ENCODE measurements at places on chromosomes 6 and 20.

GRCh38 chr6:80133020-80133419 lies 26.5 kb downstream of the BCKDHB start:
- DNase-seq: peak; percentile 52

- DNase-seq: no peak
These were observed 435.4 kb upstream of the SOX4 start for GRCh38 chr6:21158149-21158548.

DNA sequence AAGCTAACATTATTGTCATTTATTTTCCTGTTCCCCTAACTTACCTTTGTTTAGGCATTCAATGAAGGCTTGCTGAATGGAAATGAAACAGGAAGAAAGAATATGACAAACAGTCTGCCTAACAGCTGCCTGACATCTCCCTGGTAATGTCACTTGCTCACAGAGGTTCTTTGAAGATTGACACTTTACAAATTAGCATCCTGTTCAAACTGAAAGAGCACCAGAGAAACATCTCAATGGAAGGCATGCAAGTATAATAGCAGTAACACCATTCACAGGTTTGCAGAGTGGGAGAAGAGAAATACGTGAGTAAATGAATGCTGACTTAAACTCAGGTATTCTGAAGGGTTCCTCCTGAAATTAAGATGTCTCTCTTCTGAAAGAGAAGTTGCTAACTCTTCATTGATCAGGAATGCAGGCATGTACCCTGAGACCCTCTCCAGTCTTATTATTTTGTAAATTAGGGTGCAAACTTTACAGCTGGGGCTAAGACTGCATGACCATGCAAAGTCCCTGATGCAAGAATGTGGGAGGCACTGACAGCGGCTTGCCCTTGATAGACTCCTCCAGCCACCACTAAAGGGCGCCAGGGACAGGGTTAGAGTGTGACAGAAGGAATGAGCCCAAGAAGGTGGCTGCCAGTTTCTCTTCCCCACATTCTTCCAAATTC lies 1.3 kb upstream of the SMLR1 start:
- DNase-seq: no peak

DNA sequence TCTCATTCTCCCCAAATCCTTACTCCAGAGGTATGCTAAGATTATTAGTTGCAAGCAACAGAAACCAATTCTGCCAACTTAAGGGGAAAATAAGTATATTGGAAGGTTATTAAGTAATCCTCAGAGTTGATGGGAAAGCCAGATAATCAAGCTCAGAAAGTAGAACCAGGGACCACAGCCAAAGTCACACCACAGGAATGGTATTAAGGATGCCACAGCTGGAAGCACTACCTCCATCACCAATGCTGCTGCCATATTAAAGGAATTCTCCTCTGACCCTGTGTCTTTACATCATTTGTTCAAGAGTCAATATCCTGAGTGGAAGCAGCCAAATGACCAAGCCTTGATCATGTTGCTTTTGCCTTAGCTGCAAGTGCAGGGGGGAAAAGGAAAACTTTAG lies 9.9 kb downstream of the PROCR start:
- no peak for DNase-seq

DNA sequence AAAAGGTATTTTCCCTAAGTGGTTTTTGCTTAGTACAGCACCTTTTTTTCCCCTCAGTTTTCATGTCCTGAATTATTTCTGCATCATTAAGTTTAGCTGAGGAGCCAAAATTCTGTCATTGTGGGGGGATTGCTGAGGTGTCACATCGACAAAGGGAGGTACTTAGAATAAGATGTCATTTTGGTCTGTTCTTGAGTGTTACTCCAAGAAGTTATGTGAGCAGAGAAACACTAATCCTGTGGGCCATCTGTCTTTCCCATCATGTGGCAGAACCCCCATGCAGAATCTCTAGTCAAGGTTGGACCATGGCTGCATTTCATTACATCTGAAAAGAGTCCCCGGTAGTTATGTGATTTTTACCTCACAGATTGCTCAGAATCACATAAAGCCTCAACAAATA lies 167.8 kb upstream of the CENPW start:
- DNase-seq: no peak

DNA sequence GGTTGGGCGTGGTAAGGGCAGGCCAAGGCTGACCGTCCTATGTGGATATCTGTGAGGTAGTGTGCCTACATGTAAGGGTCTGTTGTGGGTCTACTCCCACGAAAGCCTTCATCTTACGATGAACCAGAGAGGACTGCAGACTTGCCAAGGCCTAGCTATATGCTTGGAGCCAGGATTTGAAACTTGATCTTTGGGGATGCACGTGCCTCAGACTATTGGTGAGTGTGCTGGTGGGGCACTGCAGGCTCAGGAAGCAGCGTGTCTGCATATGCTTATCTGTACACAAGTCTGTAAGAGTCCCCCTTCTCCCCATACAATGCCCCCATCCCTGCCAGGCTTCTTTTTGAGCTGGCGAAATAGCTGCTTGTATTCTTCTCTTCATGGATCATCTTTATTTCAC lies 17.9 kb downstream of the PLCG1 start:
- no peak for DNase-seq

DNA sequence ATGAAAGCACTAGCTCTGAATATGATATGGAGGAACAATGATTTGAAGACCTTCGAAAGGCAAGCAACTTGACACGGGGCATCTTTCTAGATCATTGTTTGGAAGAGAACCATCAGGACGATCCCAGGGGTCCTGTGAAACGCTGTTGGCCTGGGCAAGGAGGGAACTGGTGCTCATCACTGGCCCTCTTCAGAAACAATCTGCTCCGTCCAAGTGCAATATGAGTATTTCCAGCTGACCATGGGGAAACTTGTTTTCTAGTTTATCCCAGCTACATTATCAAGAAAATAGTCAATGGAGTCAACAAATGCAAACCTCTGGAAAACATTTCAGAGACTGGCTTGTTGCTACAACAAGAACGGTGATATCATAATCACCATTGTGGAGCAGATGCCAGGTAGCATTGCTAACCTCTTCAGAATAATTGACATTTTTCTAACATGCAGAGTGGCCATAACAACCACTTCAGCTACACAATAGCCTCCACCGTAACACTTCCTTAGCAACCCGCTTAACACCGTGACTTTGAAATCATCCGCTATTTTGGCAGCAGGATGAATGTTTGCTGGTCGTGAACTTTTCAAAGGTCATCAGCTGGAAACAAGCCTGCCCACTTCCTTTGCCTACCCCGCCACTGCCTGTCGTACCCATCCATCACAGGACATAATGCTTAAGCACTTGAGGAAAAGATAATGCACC lies 112.0 kb upstream of the PDE10A start:
- DNase-seq: no peak

GRCh38 chr6:36443471-36444428 lies 950 bp downstream of the KCTD20 start:
- peak; percentile 10 for DNase-seq

- DNase-seq: no peak
These were observed 22.9 kb downstream of the HLA-DRA start for GRCh38 chr6:32462609-32463008.

GRCh38 chr20:3910853-3911252 lies 21.7 kb downstream of the PANK2 start:
- no peak for DNase-seq

DNA sequence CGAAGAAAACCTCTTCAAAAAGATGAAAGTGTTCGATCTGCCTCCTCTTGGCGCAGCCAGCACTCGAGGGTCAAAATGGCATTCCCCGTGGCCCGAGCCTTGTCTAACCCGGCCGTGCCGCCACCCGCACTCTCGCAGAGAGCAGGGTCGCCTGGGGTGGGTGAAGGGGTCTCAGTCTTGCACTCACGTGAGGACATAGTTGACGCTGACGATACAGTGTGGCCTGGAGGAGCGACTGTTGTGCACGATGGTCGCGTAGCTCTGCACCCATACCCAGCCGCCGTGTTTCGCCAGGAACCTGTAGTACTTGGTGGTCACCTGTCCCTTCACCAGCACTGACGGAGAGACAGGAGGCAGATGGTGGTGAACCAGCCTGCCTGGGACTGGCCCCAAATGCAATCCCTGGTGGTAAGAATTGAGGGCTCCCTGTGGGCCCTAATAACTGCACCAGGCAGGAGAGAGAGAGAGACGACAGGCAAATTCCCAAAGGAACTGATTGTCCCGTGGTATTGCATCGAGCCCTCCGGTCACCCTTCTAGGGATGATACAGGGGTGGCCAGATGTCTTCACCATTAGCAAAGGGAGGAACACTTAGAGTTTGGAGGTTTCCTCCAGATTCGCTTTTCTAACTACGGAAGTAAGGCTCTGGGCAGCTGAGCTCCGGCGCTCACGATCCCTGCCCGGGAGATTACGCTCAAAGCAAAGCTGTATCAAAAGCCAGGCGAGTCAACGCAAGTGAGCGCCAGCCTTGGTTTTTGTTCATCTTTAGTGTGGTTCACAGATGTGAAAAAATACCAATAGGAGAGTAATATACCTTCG lies 17.4 kb downstream of the SIM1 start:
- DNase-seq: no peak

DNA sequence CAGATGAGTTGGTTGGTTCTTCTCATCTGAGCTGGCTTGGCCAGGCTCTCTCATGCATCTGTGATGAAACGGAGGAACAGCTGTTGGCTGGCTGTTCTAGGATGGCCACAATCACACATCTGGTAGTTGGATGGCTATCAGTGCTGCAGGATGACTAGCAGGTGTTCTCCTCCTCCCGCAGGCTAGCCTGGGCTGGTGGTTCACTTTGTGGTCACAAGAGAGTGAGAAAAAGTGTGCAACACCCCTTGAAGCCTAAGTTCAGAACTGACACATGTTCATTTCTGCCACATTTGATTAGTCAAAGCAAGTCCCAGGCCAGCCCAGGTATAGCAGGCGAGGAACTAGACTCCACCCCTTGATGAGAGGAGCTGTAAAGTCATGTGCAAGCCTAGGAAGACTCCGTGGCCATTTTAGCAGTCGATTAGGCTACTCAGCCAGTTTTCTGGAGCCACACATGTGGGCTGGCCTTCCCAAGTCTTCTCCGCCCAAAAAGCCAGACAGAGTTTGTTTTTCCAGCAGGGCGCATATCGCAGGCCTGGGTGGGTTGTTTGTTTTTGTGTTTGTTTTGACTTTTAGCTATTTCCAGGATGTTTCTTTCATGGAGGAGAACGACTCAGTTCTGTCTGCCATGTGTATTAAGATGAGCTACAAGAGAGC lies 120.8 kb downstream of the ISM1 start:
- no peak for DNase-seq

DNA sequence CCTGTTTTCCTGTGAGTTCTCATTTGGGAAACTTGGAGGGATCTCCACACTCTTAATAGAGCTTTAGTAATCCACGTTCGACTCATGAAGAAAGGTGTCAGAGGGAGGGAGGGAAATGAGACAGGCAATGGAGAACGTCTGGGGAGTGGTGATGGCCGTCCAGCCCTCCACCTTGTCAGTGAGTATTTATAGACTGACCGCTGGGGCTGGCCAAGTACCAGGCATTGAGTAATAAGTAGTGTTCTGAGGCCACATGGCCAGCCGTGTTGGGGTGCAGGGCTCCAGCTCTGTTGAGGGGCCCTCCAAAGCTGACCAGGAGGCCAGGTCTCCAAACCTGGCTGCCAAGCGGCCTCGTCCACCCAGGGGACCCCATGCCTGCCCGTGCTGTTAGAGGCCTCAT lies 11.3 kb upstream of the DSN1 start:
- no peak for DNase-seq

DNA sequence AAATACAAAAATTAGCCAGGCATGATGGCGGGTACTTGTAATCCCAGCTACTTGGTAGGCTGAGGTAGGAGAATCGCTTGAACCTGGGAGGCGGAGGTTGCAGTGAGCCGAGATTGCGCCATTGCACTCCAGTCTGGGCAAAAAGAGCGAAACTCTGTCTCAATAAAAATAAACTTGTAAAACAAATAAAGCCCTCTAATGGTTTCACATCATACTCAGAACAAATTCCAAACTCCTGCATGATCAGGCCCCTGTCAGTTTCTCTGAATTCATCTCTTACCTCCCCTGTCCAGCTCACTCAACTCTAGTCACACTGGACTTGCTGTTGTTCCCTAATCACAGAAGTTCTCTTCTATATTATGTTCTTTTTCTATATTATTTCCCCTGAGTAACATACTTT lies 43.1 kb upstream of the SGK1 start:
- no peak for DNase-seq

GRCh38 chr6:130676077-130676772 lies 151.0 kb upstream of the SMLR1 start:
- DNase-seq: no peak

DNA sequence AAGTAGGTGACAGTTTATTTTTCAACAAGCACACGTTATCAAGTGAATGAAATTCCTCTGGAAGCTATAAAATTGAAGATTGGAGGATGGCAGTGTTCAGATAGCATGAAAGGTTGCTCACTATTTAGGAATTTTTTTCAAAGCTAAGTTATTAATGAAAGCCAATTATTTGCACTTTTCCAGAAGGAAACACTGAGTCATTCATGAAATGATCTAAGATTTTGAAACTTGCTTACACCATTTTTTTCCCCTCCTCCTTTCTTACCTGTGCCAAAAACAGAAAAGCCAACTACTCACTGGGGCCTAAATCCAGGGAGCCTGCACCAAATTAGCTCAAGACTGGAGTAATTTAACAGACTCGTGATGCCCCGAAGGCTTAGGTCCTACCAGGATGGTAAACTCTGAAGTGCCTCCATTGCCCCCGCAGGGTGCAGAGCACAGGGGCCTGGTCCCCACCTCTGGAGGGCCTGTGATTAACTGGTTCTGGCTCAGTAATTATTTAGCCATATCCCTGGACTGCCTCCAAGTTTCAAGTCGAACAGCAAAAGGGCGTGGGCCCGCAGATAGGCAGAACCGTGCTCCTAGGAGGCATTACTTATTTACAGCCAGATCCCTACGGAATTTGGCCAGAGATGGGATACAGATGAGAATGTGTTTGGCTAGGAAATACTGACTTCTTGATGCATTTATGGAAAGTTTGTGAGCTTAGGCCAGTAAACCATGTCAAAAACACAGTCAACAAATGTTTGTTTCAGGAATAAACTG lies 28.0 kb upstream of the ZNF217 start:
- no peak for DNase-seq

- no peak for DNase-seq
These were observed 24.4 kb upstream of the LY86 start for GRCh38 chr6:6564154-6564553.

DNA sequence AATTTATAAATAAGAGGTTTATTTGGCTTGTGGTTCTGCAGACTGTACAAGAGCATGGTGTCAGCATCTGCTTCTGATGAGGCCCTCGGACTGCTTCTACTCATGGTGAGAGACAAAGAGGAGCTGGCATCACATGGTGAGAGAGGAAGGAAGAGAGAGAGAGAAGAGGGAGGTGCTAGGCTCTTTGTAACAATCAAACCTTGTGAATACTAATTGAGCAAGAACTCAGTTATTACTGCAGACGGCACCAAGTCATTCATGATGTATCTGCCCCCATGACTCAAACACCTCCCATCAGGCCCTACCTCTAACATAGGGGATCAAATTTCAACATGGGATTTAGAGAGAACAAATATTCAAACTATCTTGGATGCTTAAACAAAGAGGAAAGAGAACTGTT lies 6.3 kb upstream of the SIRPG start:
- peak; percentile 81 for DNase-seq

- no peak for DNase-seq
These were observed 1.3 kb upstream of the PPP1R3G start for GRCh38 chr6:5083813-5084359.
